Daoy (cell line): ENCODE measurements at places on chromosomes 2 and 18. TPM values are rescaled to one million over a fixed set of nuclear protein-coding genes. Genes with fewer than 3 reads are reported as not detected.

Gene PLGLB2
- total RNA-seq = 0.11 and 0.74 TPM in 2 replicates

Gene TMEM247
- not detected in 2 replicates for total RNA-seq

Gene FASTKD2
- 59.7 and 69.0 TPM in 2 replicates for total RNA-seq

Gene MC4R
- not detected in 2 replicates for total RNA-seq

Gene DYNAP
- total RNA-seq = not detected in 2 replicates

Gene SYT4
- total RNA-seq = not detected in 2 replicates

Gene TEX44
- not detected in 2 replicates for total RNA-seq

Gene RASGRP3
- total RNA-seq = 3.2 and 6.7 TPM in 2 replicates

Gene SPDYA
- 0.68 and 0.86 TPM in 2 replicates for total RNA-seq

Gene RNF181
- 314 and 360 TPM in 2 replicates for total RNA-seq

Gene PPM1B
- 20.7 and 23.0 TPM in 2 replicates for total RNA-seq

Gene SOS1
- 6.6 and 21.2 TPM in 2 replicates for total RNA-seq

Gene CFAP53
- total RNA-seq = 0.06 and 4.3 TPM in 2 replicates

Gene ANKRD23
- total RNA-seq = 2.1 and 6.0 TPM in 2 replicates

Gene ATOH8
- total RNA-seq = 10.0 and 17.7 TPM in 2 replicates

Gene HAAO
- not detected in 2 replicates for total RNA-seq
